ENCODE measurements at places on chromosomes 3 and 15.
A peak's percentile ranks its signal among the peaks of the same experiment; 100 is the strongest.

GRCh38 chr3:183634707-183635106 lies 716 bp upstream of the KLHL24 start:
- peak overlapping the region; percentile 52 for H3K27ac ChIP-seq
- H3K27me3 ChIP-seq: no peaks in the 10 kb centered on the region
- peaks cover 3% of the 10 kb centered on the region for H3K4me1 ChIP-seq
- no peaks in the 10 kb centered on the region for H3K36me3 ChIP-seq

DNA sequence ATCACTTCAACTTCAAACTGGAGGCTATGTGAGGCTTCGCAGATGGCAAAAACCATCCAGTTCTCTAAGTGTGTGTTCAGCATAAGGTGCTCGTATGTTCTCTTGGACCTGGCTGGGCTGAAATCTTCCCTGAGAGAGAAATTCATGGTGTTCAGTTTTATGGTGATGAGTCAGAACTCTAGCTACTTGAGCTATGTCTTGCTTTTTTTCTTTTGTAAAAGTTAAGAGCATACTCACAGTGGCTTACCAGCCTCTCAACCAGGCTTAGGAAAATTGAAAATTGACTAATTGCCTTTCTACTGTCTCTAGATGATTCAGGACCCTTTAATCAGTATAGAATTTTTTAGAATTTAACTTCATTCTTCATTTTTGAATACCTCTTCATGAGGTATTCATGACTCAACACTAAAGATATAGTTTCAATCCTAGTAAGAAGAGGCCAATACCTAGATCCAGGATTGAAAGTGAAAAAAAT lies 617.5 kb downstream of the TBL1XR1 start:
- H3K27ac ChIP-seq: no peak overlapping the region
- DNase-seq: no peak
- H3K4me1 ChIP-seq: peaks cover 5% of the 10 kb centered on the region
- no peak overlapping the region for H3K4me3 ChIP-seq
- H3K27me3 ChIP-seq: no peaks in the 10 kb centered on the region

DNA sequence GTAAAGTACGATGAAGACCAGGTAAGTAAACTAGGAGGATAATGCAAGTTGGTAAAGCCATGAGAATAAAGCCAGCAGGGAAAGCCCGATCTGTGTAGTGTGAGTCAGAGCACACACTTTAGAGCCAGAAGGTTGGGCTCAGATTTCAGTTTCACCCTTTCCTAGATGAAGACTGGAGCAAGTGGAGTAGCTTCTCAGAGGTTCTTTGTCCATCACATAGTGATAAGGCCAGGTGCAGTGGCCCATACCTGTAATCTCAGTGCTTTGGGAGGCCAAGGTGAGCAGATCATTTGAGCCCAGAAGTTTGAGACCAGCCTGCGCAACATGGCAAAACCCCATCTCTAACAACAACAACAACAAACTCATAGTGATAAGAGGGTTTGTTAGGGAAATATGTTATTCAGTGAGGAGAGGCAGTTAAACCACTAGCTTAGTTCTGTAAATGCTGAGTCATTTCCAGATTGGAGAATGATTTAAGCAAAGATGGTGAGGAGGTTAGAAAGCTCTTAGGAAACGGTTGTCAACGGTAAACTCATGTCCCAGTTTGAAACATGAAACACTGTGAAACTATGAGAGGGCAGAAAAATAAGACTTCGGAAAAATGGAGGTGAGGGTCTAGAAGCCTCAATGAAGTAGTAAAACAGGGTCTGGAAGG lies 39.0 kb downstream of the IL12A start:
- peak overlapping the region; percentile 72 for H3K27ac ChIP-seq
- peak; percentile 57 for DNase-seq
- H3K27me3 ChIP-seq: no peaks in the 10 kb centered on the region
- H3K4me3 ChIP-seq: no peak overlapping the region
- peaks cover 16% of the 10 kb centered on the region for H3K4me1 ChIP-seq
- no peaks in the 10 kb centered on the region for H3K36me3 ChIP-seq

DNA sequence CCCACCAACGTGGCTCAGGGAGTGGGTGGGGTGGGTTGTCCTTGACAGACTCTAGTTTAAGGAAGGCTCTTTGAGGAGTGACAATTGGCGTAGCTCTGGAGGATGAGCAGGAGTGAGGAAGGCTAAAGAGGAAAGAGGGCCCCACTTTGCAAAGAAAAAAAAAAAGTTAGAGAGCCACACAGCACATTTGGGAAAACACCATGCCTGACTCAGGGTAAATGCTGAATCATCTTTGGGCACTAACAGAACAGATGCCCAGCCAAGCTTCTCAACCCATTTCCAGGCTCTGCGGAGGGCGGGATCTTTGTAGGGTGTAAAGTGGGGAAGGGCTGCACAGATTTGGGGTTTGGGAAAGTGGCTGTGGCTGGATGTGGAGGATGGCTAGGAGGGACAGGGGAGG lies 179.1 kb upstream of the RGMA start:
- no peak overlapping the region for H3K4me3 ChIP-seq
- H3K4me1 ChIP-seq: no peaks in the 10 kb centered on the region
- no peaks in the 10 kb centered on the region for H3K36me3 ChIP-seq
- no peaks in the 10 kb centered on the region for H3K27me3 ChIP-seq

DNA sequence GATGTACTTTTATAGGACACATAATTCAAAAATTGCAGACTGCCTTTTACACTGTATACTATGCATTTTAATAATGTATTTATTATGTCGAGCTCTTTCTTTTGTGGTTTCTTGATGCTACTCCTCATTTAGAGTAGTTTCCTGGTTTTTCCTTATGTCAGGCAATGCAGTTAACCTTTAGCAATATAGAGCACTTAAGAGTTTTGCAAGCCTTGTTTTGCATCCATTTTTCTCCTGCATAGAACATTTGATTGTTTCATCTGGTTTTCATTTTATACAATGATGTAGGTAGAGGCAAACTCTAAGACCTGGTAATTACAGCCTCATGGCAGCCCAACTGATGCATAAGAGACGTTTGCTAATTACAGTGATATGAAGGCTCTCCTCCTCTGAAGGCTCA lies 86.3 kb downstream of the PDZRN3 start:
- no peaks in the 10 kb centered on the region for H3K27me3 ChIP-seq
- H3K4me1 ChIP-seq: peaks cover 21% of the 10 kb centered on the region
- DNase-seq: no peak
- no peak overlapping the region for H3K4me3 ChIP-seq

DNA sequence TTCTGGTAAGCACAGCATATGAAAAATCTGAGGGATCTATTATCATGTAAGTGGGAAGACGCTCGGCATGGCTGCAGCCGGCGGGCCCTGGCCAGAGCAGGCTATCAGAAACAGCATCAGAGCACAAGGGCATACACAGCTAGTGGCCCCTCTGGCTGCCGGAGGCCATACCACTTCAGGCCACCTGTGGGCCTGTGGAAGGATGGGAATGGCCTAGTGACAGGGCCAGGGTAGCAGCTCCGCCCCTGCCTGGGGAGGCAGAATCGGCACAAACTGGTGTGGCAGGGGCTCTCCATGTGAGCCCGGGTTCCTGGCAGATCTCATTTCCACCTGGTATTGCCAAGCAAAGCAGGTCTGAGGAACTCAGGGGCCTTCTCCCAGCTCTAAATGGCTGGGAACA lies 46.4 kb downstream of the SH3BP5 start:
- no peak overlapping the region for H3K27ac ChIP-seq
- H3K27me3 ChIP-seq: no peaks in the 10 kb centered on the region
- no peak for DNase-seq

GRCh38 chr15:29621616-29622015 lies 200.7 kb downstream of the TJP1 start:
- no peak for DNase-seq
- peaks cover under 1% of the 10 kb centered on the region for H3K4me1 ChIP-seq
- H3K4me3 ChIP-seq: no peak overlapping the region
- peaks cover 2% of the 10 kb centered on the region for H3K27me3 ChIP-seq

- H3K4me3 ChIP-seq: no peak overlapping the region
- peaks cover 58% of the 10 kb centered on the region for H3K36me3 ChIP-seq
- H3K27ac ChIP-seq: peak overlapping the region; percentile 90
Observed at GRCh38 chr3:168024537-168024941, 71.2 kb downstream of the GOLIM4 start.

DNA sequence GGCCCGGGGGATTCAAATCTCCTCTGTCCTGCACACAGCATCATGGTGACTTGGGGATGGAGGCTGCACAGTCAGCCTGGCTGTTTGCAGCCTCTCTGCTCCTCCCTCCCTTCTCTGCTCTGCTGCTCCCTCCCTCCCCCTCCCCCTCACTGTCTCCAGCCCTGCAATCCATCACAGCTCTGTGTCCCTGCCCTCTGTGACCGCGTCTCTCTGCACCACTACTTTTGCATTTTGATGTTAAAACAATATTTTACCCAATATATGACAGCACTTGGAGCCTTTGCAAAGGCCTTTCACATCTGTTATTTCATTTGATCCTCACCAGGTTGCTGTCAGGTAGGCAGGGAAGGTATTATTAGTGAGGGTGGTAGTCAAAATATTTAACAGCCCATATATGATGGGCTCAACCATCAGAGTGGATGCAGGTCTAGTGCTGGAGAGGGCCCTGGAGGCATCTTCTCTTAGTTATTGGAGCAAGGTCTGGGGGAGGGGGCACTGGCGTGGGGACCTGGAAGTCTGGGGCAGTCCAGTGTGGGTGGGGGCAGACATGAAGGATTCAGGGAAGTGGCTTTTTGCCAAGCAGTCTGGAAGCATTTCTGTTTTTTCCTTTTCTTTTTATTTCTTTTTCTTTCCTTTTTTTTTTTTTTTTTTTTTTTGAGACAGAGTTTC lies 16.3 kb upstream of the VPS8 start:
- no peaks in the 10 kb centered on the region for H3K36me3 ChIP-seq
- no peak overlapping the region for H3K27ac ChIP-seq
- no peak overlapping the region for H3K4me3 ChIP-seq
- no peaks in the 10 kb centered on the region for H3K27me3 ChIP-seq

DNA sequence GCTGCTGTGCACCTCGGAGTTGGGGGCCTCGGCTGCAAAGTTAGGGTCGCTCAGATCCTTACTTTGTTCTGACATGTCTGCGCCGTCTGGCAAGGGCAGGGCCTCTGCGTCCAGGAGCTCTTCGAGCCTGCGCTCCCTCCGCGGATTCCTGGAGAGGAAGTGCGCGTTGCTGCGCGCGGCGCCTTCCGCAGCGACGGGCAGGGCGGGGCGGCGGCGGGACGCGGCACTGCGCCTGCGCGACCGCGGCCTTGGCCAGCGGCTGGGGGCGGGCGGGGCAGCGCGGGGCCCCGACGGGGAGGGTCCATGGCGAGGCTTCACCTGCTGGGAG lies at the start of gene NDN:
Gene NDN, minus strand, starts transcription at position 163 of the 328 bp plus-strand sequence. Its CDS starts 88 bp downstream, at position 75.
- no peaks in the 10 kb centered on the region for H3K4me1 ChIP-seq
- no peak within 1 kb of the TSS for H3K27ac ChIP-seq
- peak; percentile 68 for DNase-seq
- peak within 1 kb of the TSS; percentile 48 for H3K4me3 ChIP-seq

DNA sequence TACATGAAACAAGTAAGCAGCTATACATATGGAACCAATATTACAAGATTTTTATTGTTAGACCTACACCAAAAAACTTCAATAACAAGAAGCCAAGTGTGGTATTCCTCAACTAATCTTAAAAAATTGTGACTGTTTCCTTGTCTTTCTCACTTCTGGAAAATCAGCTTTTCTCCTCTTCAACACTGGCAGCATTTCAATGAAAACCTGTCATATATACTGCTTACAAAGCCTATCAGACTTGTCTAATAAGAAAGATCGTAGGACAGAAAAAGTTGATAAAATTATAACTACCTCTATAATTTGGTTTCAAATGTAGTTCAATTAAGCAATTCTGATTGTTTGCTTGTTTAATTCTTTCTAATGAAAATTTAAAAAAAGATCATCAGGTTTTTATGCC lies 55.1 kb downstream of the CBLB start:
- DNase-seq: no peak
- H3K27me3 ChIP-seq: no peaks in the 10 kb centered on the region
- peaks cover 33% of the 10 kb centered on the region for H3K4me1 ChIP-seq
- H3K4me3 ChIP-seq: no peak overlapping the region
- H3K36me3 ChIP-seq: peaks cover 8% of the 10 kb centered on the region

DNA sequence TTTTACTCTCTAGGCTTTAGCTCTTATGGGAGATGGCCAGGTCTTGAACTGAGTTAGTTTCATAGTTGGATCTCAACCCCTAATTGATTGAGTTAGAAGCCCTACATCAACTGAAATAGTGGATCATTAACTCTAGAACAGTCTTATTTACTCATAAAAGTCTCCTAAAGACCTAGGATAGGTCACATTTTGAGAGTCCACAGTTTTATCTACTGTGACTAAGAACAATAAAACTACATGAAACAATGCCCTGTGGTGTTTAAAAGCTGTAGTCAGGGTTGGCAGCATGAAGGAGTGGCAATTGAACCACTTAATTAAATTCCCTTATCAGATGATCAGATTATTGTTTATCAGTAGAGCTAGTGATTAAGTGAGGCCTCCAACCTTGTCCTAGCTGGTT lies 22.2 kb upstream of the IDH2 start:
- no peaks in the 10 kb centered on the region for H3K36me3 ChIP-seq
- peaks cover 6% of the 10 kb centered on the region for H3K4me1 ChIP-seq
- DNase-seq: no peak
- H3K27ac ChIP-seq: no peak overlapping the region

- no peaks in the 10 kb centered on the region for H3K4me1 ChIP-seq
- no peaks in the 10 kb centered on the region for H3K36me3 ChIP-seq
- no peak overlapping the region for H3K27ac ChIP-seq
- H3K27me3 ChIP-seq: no peaks in the 10 kb centered on the region
Observed at GRCh38 chr15:75749820-75750219, 37.2 kb upstream of the CSPG4 start.

DNA sequence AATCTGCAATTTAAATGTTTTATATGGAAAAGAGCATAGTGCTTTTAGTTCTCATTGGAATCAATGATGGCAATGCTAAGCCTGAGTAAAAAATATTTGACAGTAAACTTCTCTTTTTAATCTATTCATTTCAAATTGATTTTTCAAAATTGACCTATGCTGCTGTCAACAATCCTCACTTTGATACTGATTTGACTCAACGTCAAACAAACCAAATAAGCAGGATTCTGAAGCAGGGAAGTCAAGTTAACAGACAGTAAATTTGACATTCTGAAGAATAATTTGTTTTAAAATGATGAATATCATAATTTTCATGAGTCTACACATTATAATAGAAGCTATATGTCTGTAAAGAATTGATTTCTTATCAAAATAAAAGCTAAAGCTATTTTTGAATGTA lies 1053.1 kb downstream of the DIPK2A start:
- H3K27me3 ChIP-seq: no peaks in the 10 kb centered on the region
- no peaks in the 10 kb centered on the region for H3K4me1 ChIP-seq
- H3K36me3 ChIP-seq: no peaks in the 10 kb centered on the region
- H3K27ac ChIP-seq: no peak overlapping the region

DNA sequence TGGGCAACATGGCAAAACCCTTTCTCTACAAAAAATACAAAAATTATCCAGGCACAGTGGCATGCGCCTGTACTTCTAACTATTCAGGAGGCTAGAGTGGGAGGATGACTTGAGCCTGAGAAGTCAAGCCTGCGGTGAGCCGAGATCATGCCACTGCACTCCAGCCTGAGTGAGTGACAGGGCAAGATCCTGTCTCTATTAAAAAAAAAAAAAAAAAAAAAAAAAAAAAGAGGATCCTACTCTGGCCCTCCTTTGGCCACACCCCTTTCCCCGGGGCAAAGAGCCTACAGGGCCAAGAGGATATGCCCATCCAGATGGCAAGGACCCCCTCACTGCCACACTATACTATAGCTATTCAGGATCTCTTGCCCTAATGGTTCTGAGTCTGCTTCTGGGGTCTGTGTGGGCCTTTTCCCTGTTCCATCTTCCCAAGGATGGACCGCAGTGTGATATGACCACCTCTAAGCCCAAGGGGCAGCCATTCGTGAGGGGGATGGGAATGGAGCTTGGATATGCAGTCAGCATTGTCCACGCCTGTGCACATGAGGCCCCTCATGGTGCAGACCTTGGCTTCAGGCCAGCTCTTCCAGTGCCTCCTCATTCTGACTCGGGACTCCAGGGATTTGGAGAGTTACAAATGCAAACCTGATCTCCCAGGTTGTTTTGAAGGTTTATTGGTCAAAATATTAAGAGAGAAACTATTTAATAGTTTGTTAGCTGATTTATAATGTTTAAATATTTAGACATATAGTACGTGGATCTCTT lies 7.3 kb downstream of the TYRO3 start:
- no peaks in the 10 kb centered on the region for H3K27me3 ChIP-seq
- H3K4me3 ChIP-seq: no peak overlapping the region
- H3K36me3 ChIP-seq: no peaks in the 10 kb centered on the region
- peaks cover 14% of the 10 kb centered on the region for H3K4me1 ChIP-seq

All from osteoblast (primary cell).